ENCODE measurements at places on chromosomes 3 and 15.

DNA sequence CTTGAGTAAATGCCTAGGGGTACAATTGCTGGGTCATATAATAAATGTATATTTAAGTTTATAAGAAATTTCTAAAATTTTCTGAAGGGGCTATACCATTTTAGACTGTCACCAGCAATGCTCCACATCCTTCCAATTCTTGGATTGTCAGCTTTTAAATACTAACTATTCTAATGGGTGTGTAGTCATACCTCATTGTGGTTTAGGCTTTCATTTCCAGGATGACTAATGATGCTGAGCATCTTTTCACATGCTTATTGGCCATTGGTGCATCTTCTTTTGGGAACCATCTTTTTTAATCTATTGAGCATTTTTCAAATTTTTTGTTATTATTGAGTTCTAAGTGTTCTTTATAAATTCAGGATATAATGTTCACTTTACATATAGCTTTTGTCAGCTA, 52.5 kb upstream of the CORO2B start:
- DNase-seq, result no peak

GRCh38 chr15:74978503-74978902, 16.9 kb upstream of the SCAMP5 start:
- no peak for DNase-seq

- no peak for DNase-seq
These were observed 10.0 kb downstream of the NT5DC2 start for GRCh38 chr3:52523386-52524257.

DNA sequence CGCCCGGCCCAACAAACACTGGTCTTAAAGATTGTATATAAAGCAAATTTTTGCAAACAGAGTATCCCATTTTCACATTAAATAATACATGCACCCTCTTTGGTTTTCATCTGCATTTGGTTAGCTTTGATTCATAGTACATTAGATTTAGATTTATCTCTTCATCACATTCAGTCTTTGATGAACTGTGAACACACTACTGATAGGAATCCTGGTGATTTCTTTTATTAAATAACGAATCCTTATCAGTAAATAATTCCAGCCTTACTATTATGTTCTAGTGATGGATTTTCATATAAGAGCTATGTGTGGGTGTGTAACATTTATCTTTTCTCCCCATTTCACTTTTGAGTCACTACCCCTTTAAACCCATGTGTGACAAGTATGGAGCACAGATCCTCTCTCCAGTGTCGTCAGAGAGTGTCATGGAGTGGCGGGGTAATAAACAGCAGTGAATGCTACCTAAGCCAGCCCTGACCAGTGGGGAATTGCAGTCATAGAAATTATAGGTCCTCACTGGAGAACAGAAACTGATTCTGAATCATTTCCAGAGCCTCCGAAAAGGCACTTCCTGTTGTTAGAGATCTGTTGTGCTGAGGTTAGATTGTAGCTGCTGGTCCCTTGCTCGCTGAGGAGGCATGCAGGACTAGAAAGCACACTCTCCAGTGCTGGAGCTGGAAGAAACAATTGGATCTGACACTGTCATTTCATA, 22.0 kb downstream of the SLC7A14 start:
- no peak for DNase-seq

- no peak for DNase-seq
These were observed 38.3 kb upstream of the BCL2L10 start for GRCh38 chr15:52150871-52151270.

DNA sequence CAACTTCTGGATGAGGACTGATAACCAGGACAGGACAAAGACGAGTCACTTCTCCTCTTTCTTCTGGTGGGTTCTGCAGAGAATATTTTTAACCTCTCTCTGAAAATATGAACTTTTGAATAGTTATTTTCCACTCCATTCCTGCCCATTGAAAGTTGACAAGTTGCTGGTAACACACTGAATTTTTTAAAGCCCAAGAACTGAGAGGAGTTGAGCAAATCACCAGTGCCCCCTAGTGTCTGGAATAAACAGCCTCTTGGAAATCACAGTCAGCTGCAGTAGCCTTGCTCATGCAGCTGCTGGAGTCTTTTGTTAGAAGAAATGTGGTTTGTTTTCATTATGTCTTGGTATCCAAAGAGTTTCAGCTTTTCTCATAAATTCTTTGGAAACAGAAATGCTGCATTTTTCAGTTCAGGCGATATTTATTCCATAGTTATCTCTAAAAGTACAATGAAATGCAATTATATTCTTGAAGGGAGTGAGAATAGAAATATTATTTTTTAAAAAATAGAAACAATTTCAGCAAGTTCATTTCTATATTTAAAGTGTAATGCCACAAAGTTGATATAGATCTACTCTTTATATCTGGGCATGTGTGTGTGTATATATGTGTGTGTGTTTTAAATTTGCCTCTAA, 741.0 kb upstream of the CBLB start:
- peak; percentile 7 for DNase-seq

GRCh38 chr3:64158334-64158733, 66.9 kb downstream of the PRICKLE2 start:
- no peak for DNase-seq

GRCh38 chr15:36130641-36131310, 448.6 kb upstream of the CDIN1 start:
- no peak for DNase-seq

GRCh38 chr3:98692787-98693473, 70.2 kb upstream of the ST3GAL6 start:
- no peak for DNase-seq

DNA sequence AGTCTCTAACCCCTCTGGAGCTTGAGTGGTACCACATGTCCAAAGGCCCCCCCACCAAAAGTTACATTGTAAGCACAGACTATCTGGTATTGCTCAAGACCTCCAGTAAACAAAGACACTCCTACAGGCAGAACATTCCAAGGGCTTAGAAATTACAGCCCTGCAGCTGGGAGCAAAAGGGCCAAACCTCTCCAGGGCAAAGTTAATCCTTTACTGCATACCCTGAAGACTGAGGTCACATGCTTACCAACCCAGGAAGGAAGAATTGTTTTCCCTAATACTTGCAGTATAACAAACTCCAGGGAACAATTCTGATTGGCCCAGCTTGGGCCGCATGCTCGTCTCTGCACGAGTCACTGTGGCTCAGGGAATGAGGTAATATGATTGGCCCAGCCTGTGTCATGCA, 266.1 kb upstream of the NR2F2 start:
- DNase-seq, result no peak

DNA sequence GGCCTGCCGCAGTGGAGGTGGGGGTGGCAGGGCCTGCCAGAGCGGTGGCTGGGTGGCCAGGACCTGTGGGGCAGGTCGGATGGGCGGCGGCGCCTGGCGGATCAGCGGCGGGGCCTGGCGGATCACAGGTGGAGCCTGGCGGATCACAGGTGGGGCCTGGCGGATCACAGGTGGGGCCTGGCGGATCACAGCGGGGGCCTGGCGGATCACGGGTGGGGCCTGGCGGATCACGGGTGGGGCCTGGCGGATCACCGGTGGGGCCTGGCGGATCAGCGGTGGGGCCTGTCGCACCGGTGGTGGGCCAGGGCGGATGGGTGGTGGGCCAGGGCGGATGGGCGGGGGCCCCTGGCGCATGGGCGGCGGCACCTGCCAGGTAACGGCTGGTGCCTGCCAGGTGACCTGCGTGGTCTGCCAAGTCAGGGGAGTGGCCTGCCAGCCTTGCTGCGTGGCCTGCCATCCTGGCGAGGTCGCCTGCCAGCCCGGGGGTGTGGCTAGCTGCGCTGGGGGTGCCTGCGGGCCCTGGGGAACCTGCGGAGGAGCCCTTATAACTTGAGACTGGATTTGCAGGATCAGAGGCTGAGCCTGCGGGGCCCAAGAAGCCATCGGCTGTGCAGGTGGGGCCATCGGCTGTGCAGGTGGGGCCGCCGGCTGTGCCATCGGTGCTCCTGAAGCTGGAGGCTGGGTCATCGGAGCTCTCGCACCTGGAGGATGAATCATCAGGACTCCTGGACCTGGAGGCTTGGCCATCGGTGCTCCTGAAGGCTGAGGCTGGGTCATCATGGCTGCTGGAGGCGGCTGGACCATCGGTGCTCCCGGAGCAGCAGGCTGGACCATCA, 1.3 kb downstream of the MAGEL2 start:
- DNase-seq, result no peak

- no peak for DNase-seq
These were observed 33.7 kb upstream of the SPTBN5 start for GRCh38 chr15:41927536-41927935.

DNA sequence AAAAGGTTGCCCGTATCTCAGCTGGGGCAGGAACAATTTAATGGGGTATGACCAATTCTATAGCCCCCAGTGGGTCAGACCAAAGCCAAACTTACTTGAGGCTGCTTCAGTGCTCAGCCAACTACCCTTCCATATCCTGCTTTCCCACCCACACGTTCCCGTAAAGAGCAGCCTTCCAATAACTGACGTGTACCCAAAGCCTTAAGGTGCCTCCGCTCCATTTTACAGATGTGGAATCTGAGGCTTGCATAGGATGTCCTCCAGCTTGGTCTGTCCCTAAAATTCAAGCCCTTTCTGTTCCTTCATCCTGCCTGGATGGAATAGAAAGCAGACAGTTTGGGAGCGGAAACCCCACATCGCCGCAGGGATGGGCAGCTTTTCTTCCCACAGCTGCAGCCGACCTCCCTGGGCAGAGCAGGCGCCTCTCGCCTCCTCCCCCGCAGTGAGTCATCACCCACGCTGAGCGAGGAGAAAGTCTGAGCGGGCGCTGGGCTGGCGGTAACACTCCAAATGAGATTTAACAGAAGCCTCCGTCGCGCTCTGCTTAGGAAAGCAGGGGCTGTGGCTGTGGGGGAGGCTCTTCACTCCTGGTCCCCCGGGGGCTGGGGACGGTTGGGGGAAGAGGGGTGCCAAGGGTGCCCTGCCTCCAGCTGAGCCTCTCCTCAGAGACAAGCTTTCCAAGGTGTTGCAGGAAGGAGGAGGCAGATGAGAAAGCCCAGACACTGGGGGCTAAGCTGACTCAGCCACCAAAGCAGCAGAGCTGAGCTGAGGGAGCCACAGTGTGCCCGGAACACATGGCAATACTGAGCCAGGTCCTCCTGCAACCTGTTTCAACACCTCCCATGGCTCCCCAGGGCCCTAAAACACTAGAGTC, 57.8 kb upstream of the HRH1 start:
- DNase-seq, result peak; percentile 62

DNA sequence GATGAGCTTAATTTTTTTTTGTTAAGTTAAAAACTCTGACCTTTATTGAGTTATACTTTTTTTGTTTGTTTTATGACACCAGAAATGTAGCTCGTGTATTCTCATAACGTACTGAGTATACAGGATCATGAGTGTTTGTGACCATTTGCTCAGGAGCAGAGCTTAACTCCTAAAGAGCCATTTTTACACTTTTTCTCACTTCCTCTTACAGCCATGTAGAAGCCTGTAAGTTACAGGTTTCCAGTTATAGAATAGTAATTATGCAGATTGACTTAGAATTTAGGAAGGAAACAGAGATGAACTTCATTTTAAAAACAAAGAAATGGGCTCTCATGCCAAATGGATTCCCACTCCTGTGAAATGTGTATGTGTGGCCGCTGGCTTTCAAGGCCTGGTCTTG, 151.7 kb downstream of the MCTP2 start:
- DNase-seq, result no peak
